Fibroblast of skin of right biceps (primary cell): ENCODE measurements at places on chromosomes 2 and 18.

DNA sequence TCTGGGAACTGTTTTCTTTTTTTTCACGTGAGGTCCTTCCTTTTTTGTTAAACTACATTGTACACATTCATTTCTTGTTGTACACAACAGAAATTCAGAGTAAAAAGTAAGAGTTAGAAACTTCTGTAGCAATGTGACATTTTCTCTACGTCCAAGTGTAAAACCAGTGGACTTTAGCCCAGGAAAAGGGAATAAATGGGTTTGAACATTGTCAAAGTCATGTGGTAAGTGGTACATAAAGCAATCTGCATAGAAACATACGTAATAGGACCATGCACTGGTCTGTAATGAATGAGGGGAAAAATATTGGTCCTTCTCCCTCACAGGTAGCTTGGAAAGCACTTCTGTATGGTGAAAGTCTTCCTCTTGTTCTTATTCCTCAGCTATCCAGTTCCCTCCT is 421.4 kb downstream of the SETBP1 start:
- no peak for DNase-seq

- DNase-seq = peak; percentile 35
These were observed 40.2 kb downstream of the PIKFYVE start for GRCh38 chr2:208306291-208306690.

DNA sequence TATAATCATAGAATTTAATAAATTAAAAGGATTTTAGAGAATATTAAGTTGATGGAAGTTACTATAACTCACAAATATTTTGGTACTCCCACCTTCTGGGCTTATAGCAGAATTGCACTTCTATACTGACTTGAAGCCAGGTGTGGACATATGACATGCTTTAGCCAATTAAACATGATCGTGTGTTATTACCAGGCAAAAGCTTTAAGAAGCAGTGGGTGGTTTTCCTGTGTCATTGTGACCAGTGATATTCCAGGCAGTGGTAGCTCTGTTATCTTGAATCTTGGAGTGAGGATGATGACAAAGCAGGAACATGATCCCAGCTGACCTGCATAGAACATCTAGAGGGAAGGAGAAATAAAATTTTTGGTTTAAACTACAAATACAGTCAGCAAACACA is 370.9 kb upstream of the ZEB2 start:
- DNase-seq = peak; percentile 41

DNA sequence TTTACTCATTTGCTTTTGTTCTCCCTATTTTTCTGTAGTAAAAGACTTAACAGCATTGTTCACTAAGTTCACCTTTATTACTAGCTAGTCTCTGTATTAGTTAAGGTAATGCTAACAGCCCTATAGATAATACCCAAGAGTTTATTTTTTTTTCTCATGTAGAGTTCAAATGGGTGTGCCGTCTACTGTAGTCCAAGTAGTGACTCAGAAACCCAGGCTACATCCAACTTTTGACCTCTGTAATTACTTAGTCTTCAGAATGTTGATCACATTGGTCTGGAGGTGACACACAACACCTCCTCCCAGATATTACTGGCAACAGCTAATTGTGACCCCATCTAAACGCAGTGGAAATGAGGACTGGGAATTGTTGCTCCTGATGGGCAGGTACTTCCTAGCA is 7.7 kb downstream of the COQ10B start:
- no peak for DNase-seq

- no peak for DNase-seq
These were observed 15.7 kb downstream of the KCTD1 start for GRCh38 chr18:26532367-26533340.

DNA sequence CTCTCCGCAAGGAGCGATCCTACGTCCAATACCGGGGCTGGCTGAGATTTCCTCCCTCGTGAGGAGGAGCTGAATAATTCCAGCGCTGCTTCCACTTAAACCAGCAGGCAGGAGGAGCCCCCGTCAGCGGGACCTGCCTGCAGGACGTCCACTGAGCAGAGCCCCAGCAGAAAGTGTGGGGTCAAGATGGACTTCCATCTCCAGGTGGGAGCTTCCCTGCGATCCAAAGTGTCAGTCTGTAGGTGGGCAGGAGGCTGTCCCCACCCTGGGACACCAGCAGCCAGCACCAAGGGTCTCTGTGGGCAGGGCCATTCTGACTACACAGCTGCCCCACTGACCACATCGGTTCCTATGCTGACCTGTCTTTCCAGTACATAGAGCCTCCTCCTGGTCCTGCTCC is 462 bp upstream of the OTOS start:
- no peak for DNase-seq
